ENCODE measurements at places on chromosomes 1 and 21.
A peak's percentile ranks its signal among the peaks of the same experiment; 100 is the strongest.

- no peak for DNase-seq
Measured at GRCh38 chr1:84073266-84073665, 70.8 kb upstream of the PRKACB start.

- DNase-seq: no peak
Measured at GRCh38 chr1:63352736-63353135, 14.7 kb upstream of the ALG6 start.

DNA sequence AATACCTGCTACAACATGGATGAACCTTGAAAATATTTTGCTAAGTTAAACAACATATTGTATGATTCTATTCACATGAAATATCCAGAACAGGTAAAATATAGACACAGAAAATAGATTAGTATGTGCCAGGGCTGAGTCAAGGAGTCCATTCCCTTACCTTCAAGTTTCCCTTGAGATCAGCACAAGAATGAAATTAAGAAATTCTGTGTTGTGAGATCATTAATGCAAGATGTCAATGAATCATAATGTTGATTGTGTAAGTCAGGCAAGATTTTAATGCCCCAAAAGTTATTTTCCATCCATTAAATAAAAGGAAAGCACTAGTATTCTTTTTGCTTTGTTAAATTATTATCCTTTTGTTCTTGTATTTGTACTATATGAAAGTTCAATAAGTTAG, 139.4 kb downstream of the MRPL39 start:
- no peak for DNase-seq

- DNase-seq: no peak
Measured at GRCh38 chr21:35529171-35529863, 480.2 kb upstream of the RUNX1 start.

DNA sequence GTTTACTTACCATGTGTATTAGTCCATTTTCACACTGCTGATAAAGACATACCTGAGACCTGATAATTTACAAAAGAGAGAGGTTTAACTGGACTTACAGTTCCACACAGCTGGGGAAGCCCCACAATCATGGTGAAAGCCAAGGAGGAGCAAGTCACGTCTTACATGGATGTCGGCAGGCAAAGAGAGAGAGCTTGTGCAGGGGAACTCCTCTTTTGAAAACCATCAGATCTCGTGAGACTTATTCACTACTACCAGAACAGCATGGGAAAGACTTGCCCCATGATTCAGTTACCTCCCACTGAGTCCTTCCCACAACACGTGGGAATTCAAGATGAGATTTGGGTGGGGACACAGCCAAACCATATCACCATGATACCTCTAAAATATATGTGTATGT, 39.3 kb upstream of the ERRFI1 start:
- no peak for DNase-seq

- DNase-seq: no peak
Measured at GRCh38 chr1:143672983-143673382, 298.8 kb downstream of the FAM72C start.

GRCh38 chr1:54355931-54356679, 50.1 kb downstream of the SSBP3 start:
- DNase-seq: no peak

DNA sequence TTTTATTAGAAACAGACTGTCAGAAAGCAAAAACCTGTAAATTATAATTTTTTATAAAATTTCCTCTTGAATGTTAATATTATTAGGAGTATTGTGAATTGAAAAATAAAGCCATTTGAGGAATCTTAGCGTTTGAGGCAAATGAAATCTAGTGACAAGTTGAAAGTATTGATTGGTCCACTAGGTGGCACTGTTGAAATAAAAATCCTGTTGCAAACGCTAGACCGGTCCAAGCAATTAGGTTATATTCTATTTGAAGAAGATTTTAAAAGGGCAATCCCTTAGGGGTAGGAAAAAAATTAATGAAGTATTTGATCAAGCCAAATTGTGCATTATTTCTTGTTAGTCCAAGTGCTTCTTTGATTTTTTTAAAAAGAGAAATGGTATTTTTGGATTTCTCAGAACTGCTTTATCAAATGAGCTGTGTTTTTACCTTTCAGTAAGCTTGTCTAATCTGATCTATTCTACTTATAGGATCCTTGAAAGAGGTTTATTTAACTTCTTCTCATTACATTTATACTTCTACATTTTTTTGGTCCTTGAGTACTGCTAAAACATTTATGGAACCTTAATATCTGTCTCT, 57.7 kb downstream of the ATG4C start:
- peak; percentile 11 for DNase-seq

GRCh38 chr1:113768916-113769600, 9.8 kb upstream of the PHTF1 start:
- no peak for DNase-seq

DNA sequence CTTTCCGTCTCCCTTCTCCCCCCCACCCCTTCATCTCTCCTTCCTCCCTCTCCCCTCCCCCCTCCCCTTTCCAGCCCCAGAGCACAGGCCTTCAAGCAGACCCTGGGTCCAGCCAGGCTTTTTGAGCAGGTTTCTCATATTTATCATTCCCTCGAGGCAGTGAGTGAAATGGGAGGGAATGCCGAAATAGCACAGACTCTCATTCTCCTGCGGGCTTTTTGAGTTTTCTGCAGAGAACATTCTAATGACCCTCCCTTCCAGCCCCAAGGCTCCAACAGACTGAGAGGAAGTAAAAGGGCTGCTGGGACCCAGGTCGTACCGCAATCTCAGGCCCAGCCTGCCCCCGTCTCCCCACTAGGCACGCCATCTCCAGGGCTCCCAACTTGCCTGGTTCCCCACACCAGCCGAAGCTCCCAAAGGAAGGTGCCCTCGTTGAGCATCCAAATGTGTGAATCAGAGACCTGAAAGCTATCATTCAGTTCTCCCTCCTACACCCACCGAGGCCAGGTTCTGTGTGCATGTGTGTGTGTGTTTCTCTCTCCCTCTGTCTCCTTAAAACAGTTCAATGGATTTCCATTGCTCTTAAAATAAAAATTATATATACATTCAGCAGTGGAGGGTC, 22.3 kb downstream of the ACTA1 start:
- DNase-seq: no peak

- no peak for DNase-seq
Measured at GRCh38 chr21:43929217-43929971, 64.4 kb downstream of the AGPAT3 start.

DNA sequence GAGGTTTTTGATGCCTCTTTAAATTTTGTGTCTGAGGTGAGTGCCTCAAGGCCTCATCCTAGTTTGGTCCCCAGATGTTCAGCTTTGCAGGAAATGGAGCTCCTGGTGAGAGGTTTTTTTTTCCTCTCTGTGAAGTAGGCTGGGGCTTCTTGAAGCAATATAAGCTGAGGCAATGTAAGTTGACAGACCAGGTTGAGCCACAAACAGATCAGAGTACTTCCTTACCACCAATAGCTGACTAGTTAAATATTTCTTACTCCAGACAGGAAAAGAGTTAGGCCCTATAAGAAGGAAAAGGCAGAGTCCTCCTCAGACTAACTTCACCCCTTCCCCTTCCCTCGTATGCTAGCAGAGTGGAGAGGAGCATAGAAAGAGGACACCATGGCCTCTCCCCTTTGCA, 341.0 kb downstream of the LMO4 start:
- no peak for DNase-seq

GRCh38 chr1:198400063-198400462, 140.4 kb downstream of the ATP6V1G3 start:
- DNase-seq: no peak

- DNase-seq: no peak
Measured at GRCh38 chr1:27346991-27347624, 5.3 kb downstream of the SYTL1 start.

DNA sequence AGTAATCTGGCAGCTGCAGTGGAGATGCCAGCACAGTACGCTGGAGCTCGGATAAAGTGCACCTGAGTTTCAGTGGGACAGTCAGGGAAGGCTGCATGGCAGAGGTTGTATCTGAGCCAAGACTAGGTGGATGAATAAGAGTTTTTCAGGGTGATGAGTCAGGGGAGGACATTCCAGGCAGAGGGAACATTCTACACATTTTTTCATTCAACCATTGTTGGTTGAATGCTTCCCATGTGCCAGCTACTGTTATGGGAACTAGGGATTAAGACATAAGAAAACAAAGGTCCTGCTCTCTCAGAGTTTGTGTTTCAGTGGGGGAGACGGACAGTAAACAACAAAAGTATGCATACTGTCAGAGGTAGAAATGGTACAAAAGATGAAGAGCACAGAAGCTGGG, 5.2 kb downstream of the LEPR start:
- no peak for DNase-seq

- no peak for DNase-seq
Measured at GRCh38 chr21:28421716-28422524, 570.8 kb downstream of the LTN1 start.

DNA sequence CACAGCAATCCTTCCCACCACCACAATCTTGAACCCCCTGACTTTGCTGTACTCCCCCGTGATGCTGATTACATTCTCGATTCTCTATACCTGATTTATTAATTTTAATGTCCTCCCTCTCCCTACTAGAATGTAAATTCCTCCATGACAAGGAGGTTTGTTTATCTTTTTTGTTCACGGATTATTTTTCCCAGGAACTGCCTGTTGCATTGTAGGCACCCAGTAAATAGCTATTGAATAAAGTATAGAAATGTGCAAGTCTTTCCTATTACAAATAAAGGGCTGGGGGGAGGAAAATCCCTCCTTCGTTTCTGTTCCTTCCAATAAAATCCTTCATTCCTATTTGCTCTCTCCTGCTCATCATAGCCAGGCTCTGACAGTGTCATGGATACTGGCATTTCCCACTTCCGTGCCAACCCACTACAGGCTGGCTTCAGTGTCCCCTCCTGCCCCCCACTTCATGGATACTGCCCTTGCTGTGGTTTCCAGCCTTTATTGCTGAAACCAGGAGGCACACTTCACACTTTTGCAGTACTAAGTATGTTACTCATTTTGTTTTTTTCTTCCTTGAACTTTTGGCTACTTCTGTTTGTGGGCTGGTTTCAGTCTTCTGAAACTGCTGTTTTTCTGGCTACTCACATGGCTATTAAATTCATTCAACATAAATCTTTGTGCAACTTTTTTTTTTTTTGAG, 7.5 kb downstream of the KIF1B start:
- DNase-seq: no peak

Data from activated naive CD8-positive, alpha-beta T cell treated with anti-CD3 and anti-CD28 coated beads, Interleukin-2, amount 50 U/mL, for 24 hours (primary cell).